ENCODE measurements at places on chromosomes 4 and X. TPM values are rescaled to one million over a fixed set of nuclear protein-coding genes. Genes with fewer than 3 reads are reported as not detected.

GRCh38 chrX:107713203-107713542 lies 62.4 kb downstream of the TSC22D3 start:
- no peak for DNase-seq

DNA sequence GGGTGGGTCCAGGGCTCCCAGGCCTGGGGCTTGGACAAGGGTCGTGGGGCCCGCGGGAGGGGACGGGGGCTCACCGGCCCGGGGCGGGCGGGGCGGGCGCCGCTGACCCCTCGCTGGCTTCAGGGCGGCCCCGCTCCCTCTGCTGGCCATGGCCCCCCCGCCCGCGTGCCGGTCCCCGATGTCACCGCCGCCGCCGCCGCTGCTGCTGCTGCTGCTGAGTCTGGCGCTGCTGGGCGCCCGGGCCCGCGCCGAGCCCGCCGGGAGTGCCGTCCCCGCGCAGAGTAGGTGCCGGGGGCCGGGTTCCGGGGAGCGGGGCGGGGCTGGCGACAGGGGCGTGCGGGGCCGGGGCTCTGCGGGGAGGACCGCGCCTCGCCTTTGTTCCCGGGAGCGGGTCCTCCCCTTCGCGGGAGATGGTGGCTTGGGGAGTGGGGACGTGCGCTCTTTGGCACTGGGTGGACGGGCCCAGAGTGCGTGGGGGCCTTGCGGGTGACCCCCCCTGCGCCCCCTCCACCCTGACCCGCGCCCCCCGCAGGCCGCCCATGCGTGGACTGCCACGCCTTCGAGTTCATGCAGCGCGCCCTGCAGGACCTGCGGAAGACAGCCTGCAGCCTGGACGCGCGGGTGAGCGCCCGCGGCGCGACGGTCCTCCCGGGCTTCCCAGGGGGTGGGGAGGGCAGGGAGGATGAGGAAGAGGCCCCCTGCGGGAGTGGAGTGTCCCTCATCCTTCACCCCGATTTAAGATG lies 16.8 kb upstream of the NAT8L start:
- no peak for DNase-seq

RGN gene
- total RNA-seq: 0.18 TPM

- DNase-seq: no peak
Measured at GRCh38 chr4:120508036-120508435, 414.5 kb downstream of the PRDM5 start.

DNA sequence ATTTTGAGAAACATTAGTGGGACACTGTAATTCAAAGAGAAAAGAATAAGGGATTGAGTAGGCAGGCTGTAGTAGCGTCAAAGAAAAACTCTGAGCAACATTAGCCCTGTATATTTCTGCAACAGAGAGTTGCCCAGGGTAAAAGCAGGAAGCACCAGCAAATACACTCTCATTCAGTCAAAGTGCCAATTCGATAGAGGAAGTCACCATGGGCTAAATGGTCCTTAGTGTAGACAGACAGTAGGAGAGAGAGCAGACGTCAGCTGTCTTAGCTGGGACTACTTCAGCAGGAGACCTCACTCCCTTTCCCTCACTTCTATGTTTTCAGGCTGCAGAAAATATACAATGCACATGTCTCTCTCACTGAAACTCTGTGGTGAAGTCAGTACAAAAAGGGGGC lies 2073.8 kb upstream of the TENM3 start:
- no peak for DNase-seq

DNA sequence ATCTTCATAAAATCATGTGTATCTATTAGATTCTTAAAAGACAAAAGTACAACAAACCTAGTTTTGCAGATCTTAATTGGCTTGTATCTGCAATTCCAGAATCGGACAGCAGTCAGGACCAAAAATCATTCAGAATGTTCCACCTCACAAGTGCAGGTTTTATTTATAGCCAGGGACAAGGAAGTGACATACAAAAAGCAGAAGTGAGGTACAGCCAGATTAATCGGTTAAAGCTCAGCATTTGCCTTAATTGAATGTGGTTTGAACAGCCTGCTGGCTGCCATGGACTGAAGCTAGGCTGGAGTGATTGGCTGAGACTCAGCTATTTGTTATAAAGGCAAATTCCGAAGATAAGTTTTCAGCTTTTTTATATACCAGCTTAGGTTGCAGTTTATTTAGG lies 932.6 kb downstream of the C4orf33 start:
- no peak for DNase-seq

SRPK3 gene
- 0.36 TPM for total RNA-seq

DNA sequence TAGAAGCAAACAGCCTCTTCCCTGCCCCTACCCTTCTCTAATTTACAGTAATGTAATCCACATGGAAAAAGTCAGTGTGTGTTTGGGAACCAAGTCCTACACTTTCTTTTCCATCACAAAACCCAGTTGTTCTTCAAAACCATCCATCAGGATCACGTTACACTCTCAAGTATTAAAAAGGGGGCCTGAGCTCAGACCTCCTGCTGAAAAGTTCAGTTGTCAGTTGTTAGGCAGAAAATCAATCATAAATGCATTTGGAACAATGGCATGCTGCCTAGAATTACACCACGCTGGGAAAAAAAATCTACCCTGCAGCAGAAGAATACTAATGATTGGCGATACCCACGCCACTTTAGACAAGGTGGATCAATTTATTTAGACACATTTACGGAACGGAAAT lies 236.5 kb downstream of the PARM1 start:
- DNase-seq: no peak

DNA sequence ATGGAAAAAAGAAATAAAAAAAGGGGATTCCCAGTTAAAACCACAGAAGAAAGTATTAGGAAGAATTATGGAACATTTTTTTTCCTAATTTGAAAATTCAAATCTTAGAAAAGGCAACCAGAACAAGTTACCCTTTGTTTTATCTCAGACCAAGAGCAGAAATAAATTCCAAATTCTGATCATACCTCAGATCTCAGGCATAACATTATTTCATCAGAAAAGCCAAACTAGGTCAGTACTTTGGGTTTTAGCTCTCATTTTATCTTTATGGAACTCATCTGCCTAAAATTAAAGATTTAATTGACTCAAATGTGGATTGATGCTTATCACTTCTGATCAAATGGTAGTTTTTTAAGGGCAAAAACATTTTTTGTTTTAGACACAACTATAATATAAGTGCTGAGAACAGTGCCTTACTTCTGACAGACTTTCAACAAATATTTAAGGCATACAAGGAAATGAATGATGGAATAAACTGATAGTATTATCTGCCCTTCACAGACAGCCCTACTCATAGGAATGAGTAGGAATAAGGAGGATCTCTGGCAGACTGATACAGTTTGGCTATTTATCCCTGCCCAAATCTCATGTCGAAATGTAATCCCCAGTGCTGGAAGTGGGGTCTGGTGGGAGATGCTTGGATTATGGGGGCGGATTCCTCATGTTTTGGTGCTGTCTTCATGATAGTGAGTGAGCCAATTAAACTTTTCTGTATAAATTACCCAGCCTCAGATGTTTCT lies 245.3 kb upstream of the PITX2 start:
- DNase-seq: no peak

- no peak for DNase-seq
Measured at GRCh38 chrX:138011468-138011867, 445.5 kb downstream of the ZIC3 start.

DNA sequence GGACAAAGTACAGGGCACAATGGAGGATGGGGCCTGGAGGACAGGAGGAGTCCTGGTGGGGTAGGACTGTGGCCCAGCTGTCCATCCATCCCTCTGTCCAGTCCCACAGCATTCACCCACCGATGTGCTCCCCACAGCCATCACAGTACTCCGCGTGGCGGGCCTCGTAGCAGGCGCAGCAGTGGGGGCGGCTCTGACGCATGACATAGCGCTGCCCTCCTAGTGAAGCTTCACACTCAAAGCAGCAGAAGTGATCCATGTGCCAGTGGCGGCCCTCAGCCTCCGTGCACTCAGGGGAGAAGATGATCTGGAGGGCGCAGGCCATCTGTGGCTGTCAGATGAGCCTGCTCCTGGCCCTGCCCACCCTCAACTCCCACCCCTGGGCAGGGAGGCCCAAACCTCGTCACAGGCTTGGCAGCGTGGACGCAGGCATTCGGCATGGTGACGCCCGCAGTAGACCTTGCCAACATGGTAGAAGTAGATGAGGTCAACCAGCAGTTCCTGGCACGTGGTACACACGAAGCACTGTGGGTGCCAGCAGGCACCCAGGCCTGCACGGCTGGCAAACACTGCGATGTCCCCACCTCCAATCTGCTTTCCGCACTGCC lies 6.3 kb downstream of the PLP2 start:
- DNase-seq: no peak

HSD17B10 gene
- total RNA-seq: 80.5 TPM

MAGEB10 gene
- not detected for total RNA-seq

PTTG2 gene
- total RNA-seq: not detected

DNA sequence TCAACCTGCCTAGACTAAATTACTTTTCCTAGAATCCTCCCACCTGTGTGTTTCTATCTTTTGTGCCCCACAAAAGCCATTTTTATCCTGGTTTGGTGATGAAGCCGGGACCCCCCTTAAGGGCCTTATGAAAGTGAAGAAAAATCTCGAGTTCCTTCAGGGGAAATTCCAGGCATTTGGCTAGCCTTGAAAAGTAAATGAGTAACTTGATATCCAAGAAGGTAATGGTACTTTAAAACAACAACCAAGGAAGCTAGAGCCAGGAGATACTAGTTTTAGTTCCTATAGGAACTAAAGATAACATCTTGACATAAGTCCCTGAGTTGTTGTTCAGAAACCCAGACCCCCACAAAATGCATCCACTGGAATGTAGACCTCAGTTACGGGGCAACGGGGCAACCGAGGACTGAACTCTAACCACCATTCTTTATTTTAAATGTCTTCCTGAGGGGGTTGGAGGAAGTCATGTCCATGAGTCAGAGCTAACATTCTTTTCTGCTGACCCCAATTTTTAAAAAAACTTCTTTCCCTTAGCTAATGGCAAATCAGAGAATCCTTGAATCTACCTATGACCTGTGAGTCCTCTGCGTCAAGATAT lies 73.9 kb downstream of the VCX3A start:
- no peak for DNase-seq

- DNase-seq: no peak
Measured at GRCh38 chr4:68176500-68176899, 46.8 kb upstream of the TMPRSS11F start.
